ENCODE measurements at places on chromosomes 6 and 20. TPM values are rescaled to one million over a fixed set of nuclear protein-coding genes. Genes with fewer than 3 reads are reported as not detected.
A peak's percentile ranks its signal among the peaks of the same experiment; 100 is the strongest.

GRCh38 chr6:41074692-41075436 is 2.1 kb downstream of the NFYA start:
- DNase-seq, result no peak

GRCh38 chr6:158439255-158439654 is 120.6 kb upstream of the TMEM181 start:
- no peak for DNase-seq

DNA sequence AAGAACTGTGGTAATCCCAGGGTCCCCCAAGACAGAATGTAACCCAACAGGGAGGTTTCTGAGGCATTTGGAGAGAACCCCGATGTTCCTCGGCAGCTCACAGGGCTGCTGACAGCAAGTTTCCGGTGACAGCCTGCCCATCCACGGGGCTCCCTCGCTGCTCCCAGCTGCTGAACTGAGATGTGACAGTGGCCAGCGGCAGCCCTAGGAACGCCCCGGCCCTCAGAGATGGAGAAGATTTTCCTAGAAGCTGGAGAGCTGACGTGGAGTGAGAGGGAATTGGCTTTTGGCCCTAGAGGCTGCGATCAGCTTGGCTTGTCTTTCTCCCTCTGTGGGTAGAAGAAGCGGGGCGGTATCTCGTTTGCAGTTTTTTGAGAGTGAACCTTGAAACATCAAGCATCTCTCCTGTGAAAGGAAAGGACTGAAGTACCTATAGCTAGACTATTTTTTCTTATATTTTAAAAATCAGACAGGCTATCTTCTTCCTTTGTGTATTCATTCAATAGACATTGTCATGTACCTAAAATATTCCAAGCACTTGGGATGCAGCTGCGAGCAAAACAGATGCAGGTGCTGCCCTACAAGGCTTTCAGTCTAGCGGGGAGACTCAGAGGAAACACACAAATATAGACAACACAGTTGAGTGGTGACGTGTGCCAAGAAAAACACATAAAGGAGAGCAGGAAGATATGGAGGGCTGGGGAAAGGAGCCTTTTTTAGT is 28.4 kb upstream of the NFATC2 start:
- DNase-seq, result no peak

DNA sequence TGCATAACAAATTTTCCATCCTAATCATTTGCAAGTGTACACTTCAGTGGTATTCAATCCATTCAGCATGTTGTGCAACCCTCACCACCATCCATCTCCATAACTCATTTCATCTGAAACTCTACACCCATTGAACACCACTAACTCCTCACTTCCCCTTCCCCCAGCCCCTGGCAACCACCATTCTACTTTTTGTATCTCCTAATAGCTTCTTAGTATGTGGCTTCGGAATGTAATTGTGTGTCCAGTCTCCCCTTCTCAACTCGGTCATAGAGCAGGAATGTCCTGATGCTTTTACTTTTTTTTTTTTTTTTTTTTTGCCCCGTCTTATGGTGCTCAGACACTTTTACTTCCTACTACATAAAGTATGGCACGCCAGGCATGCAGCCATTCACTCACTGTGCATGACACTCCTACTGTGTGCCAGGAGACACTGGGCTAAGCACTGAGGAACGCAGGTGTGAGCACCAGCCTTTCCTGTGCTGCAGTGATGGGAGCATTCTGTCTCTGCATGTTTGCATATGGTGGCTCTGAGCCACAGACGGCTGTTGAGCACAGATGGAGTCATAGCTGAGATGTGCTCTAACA is 15.3 kb downstream of the HCK start:
- peak; percentile 21 for DNase-seq

DNA sequence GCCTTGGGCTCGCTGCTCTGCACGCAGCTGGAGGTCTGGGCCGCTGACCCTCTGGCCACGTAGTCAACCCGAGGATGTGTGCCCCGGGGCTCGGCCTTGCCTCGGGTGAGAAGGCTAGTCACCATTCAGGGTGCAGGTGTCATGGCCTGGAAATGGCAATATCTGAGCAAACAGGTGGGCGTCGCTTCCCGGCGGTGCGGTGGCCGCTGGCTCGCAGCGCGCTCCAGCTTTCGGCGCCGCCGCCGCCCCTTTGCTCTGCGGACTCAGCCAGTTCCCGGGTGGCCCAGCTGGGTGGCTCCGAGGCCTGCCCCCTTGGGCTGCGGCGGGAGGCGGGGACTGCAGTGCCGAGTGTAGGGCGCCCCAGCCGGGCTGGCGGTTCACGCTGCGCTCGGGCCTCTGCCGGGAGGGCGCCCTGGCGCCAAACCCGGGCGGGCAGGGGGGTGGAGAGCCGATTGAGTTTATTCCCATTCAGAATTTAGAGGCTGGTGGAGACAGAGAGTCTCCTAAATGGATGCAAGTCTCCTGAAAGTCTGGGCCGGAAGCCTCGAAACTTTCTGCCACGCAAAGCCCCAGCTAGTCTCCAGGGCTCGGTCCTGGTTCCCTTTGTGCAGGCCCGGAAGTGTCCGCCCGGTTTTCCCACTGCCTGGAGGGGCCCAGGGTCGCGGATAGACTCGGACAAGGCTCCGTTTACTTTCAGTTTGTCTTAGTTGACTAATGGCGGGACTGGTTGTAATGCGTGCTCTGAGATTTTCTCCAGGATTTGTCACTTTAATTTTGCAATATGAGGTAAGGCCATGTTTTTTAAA is 11.3 kb upstream of the TFAP2A start:
- no peak for DNase-seq

- DNase-seq, result no peak
Observed at GRCh38 chr20:42544926-42545325, 644.8 kb downstream of the PTPRT start.

BMP6 gene
- total RNA-seq, result 8.3 TPM

PGC gene
- 0.36 TPM for total RNA-seq

E2F1 gene
- 5.9 TPM for total RNA-seq

Measured in cerebellum (tissue), 4 donors.